ENCODE measurements at places on chromosomes 11 and 22.

- no peak for DNase-seq
Observed at GRCh38 chr22:22916215-22916951, 28.8 kb downstream of the IGLL5 start.

DNA sequence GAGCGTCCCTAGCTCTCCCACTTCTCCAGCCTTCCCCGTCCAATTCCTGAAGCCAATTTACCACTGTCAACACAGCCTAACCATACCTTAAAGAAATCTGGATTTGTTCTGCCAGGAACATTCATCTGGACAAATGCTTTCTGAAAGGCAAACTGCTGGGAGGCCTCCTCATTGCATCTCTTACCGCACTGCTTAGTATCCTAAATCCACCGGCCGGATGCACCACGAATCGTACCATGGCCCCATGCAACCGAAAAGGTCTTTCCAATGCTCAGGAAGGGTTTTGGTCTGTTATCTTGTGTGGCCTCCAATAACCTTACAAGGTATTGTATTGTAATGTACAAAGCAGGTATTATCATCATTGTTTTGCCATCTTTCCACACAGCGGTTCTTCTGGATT lies 57.6 kb downstream of the MYH9 start:
- no peak for DNase-seq

DNA sequence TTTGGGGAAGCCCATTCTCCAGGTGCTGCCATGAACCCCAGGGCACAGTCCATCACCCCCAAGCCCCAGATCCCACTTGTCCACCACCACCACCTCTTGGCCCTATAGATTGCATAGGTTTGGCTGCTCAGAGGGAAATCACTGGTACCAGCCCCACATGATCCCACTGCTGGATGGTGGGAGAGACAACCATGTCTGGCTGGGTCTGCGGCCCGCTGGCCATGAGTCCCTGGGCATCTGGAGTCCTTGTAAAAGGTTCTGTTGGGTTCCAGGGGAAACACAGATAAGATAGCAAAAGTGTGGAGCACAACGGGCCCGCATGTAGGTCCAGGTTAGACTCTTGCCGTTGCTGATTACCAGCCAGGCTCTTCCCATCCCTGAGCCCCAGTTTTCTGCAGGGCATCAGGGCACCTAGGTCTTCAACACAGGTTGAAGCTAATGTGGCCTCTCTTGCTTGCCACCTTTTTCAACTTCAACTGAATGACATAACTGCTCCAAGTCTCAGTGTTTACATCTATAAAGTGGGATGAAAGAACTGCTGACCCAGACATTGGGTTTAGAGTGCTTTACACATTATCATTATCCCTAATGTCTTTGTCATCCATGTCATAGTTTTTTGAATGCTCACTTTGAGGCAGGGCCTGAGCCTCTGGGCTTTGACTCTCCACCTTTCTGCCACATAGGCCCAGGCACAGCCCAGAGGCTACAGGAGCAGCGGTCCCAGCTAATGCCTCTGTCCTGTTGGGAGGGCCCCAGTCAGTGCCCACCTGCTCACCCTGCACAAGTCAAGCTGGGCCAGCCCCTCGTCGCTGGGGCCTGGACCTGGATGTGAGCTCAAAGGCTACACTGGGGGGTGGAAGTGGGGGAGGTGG lies 1.0 kb upstream of the TANGO2 start:
- no peak for DNase-seq

- DNase-seq, result no peak
Observed at GRCh38 chr11:44868455-44869421, 81.9 kb downstream of the TP53I11 start.

DNA sequence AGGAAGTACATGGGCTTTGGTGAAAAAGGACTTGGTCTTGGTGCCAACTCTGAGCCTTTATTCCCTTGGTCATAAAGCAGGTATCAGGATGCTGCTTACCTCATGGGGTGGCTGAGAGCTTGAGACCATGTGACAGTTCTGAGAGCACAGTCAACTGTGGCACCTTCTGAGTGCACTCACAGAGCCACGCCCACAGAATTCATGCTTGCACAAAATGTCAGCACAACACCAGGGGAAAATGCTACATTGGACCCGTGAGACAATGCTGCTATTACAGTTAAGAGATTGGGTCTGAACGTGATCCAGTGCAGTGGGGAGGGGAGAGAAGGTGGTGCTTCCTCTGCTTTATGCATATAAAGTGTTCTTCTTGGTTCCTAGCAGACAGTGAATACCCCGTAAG lies 79.5 kb upstream of the SPON1 start:
- DNase-seq, result no peak

- DNase-seq, result no peak
Observed at GRCh38 chr11:43245466-43245865, 66.3 kb upstream of the API5 start.

GRCh38 chr11:46242952-46243795 lies 34.3 kb upstream of the CREB3L1 start:
- peak; percentile 87 for DNase-seq

DNA sequence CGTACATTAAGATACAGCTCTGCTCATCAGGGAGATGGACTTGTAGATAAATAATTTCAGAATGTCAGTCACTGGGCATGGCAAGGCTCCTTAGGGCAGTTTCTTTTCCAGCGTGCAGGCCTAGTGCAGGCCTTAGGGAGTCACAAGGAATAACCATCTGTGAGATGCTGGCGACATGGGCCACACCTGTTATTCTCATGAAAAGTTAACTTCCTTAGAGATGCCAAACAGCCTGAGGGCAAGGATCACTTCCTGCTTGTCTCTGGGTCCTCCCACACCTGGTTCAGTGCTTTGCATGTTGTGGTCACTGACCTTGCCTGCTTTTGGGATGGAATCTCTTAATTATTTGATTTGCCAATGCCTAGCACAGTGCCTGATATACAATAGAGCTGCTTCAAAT lies 70.6 kb downstream of the ST3GAL4 start:
- no peak for DNase-seq

DNA sequence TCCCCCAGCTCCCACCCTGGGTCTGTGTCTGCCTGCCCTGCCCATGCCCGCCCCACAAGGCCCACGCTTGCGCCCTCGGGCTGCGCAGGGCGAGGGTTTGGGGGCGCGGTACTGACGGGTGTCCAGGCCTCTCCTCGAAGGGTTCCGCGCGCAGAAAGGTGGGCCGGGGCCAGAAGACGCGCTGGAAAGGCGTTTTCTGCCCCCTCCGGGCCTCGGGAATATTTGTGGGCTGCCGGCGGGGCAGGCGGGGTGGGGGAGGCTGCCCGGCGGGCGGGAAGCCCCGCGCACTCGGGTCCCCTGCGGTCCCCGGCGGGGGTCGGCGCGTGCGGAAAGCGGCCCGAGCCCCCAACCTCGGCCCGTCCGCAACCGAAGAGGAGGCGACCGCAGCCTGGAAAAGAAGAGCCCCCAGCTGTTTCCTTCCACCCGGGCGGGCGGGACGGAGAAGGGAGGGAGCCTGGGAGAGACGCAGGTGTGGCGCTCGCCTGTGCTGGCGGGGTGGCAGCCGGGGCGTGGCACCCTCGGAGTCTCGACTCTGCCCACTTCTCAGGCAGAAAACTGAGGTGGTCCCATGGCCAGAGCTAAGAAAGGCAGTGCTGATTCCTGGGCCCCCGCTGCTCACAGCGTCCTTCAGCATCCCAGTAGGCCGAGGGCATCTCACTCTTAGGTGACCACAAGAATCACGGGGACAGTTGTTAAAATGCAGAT lies 59.0 kb downstream of the THAP12 start:
- no peak for DNase-seq

DNA sequence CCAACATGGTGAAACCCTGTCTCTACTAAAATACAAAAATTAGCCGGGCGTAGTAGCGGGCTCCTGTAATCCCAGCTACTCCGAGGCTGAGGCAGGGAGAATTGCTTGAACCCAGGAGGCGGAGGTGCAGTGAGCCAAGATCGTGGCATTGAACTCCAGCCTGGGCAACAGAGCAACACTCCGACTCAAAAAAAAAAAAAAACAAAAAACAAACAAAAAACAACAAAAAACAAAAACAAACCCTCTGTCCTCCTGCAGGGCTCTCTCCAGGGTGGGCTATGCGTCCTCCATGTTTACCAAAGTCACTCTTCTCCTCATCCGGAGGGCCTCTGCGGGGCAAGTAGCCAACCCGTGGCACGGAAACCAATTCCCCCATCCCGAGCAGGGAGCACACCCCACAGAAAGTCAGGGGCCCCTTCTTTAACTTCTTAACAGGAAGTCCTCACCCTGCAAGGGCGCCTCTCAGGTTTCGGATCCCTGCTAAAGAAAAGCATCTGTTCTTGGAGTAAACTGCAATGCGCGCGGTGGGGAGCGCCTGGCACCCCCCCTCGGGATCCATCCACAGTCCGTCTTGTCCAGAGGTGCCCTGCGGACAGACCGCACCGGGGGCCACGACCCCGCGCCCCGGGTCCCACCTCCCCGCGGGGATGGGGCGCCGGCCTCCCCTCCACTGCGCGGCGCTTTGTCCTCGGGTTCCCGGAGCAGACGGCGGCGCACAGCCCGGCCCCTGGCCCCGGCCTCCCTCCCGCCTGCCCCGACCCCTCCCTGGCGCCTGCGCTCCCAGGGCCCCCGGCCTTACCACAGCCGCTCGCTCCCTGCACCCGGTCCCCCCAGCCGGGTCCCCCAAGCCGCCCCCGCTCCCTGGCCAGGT lies 712 bp downstream of the CERK start:
- no peak for DNase-seq

GRCh38 chr22:30813936-30814335 lies 119.3 kb downstream of the OSBP2 start:
- no peak for DNase-seq

DNA sequence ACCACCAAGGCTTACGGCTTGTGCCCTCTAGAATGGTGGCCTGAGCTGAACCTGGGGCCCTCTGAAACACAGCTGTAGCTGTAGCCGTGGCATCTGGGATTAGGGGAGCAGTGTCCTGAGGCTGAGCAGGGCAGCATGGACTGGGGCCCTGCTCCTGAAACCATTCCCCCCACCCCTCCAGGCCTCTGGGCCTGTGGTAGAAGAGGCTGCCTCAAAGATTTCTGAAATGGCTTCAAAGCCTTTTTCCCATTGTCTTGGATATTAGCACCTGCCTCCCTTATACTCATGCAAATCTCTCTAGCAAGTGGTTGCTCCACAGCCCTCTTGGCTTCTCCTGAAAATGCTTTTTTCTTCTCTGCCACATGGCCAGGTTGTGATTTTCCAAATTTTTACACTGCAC lies 106.9 kb downstream of the CTNND1 start:
- DNase-seq, result no peak

GRCh38 chr11:45982656-45983470 lies 60.4 kb downstream of the LARGE2 start:
- DNase-seq, result no peak

- DNase-seq, result no peak
Observed at GRCh38 chr11:113248702-113249490, 65.5 kb upstream of the TTC12 start.

- no peak for DNase-seq
Observed at GRCh38 chr11:94946812-94947211, 26.5 kb downstream of the CWC15 start.

DNA sequence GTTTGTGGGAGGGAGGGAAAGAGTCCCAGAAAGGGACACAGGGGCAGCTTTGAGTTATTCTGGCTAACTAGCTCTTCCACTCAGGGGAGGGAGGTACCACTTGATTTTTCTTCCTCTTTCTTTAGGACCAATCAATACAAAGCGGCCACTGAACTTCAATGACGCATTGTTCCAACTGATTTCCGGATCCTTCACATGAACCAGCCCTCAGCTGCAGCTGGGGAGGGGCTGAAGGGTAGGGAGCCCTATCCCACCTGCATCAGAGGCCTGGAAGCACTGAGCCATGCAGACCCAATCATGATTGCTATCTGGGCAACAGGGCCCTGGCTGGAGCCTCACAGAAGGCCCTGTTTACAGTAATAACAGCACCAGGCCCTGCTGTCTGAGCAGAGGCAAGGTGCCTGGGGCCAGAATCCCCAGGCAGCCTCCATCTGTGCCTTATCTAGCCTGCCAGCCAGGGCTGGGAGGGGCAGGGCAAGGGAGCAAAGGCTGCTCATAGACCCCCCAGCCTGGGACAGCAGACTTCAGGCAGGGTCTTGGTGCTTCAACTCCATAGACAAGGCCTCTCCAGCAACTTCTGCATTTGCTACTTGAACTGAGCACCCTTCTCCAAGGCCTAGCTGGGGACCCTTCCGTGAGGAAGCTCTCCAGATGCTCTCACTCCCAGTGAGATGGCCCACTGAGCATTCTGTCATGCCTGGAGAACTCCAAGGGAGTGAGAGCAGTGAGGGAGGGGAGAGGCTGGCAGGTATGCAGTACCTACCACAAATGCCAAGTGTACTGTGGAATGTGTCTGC lies 22.5 kb downstream of the CLPB start:
- DNase-seq, result no peak

- DNase-seq, result no peak
Observed at GRCh38 chr11:95688501-95689222, 100.9 kb downstream of the FAM76B start.

DNA sequence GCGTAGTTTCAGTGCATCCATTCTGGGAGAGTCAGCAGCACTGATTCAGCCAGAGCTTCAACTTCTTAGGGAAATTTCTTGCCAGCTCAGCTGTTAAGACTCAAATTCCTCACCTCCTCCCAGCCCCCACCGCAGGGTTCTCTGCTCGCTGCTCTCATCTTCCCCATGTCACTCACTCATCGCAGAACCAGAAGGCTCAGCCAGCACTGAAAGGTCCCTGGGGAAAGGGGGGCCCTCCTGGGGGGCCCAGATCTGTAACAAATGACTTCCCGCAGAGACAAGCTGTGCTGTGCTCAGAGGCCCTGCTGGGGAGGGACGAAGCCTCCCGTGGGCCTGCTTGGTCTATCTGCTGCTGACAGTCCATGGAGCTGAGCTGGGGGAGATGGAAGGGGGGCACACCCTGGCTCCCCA lies 220.6 kb downstream of the NTM start:
- no peak for DNase-seq

GRCh38 chr11:45470151-45470793 lies 184.1 kb upstream of the SYT13 start:
- no peak for DNase-seq

DNA sequence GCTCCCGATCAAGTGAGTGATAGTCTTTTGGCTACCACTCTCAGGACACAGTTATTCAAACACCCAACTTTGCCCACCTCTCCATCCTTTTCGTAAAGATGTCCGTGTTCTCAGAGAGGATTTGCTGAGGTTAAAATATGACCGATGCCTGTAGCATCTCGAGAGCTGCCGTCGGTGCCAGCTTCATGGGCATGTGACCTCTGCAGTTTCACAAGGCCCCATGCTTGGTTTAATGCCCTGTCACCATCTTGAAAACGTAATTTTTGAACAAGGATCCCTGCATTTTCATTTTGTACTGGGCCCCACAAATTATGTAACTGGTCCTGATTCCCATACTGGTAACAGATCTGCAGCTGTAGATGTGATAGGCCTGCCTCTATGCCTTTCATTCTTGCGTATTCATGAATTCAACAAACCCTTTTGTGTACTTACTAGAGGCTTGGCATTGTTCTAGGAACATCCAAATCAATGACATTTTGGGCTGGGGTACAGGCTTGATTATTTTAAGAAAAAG lies 85.1 kb downstream of the BMAL1 start:
- DNase-seq, result no peak

DNA sequence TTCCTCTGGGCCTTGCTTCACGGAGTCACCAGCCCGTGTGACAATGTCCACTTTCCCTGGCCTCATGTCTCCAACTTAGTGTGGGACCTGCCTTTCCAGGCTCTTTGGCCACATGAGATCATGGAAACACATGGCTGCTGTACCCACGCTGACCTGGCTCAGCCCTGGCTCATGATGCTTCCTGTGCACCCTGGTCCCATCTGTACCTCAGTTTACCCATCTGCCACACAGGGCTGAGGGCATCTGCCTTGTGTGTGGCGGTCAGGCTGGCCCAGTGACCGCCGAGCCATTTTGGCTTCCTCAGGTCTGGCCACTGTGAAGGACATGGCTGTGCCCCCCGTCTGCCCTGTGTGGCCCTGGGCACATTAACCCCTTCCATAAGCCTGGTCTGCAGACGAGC lies 32.2 kb upstream of the CCDC188 start:
- no peak for DNase-seq

GRCh38 chr22:31211482-31211861 lies 626 bp upstream of the LIMK2 start:
- DNase-seq, result no peak
